ENCODE measurements at places on chromosomes 1 and 21.

GRCh38 chr1:226034482-226034881 is 28.0 kb upstream of the H3-3A start:
- DNase-seq = no peak

DNA sequence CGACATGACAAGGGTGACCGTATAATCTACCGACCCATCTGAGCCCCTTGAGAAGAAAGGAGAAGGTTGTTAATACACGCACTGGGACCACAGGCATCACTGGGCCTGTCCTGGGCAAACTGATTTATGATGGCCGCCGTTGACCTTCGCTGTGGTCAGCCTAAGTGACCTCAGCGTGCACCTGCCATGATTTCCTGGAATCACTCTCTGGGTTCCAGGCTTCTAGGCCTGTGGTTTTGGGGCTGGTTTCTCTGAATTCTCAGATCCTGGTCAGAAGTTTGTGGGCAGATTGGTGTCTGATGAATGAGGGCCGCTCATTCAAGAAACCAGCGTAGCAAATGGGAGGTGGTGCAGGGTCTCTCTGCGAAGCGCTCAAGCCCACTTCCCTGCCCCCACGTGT is 64.0 kb downstream of the SIK1 start:
- peak; percentile 56 for DNase-seq

- DNase-seq = no peak
These were observed 95.4 kb upstream of the ERRFI1 start for GRCh38 chr1:8121261-8122159.

DNA sequence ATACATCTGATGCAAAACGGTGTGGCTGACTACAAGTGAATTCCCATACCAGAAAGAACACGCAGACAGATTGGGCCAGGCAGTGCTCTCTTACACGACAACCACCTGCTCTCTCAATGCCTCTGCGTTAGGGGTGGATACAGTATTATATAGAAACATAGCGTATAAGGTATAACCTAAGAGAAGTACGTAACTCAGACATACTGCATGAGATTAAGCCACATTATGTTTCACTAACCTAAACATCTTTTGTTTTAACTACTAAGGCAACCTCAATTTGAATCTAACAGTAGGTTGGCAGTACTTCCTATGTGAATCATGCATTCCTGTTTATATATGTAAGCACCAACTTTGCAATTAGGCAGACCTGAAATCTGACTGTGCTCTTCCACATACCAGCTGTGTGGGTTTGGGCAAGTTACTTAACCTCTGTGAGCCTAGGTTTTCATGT is 58.1 kb upstream of the COA6 start:
- DNase-seq = no peak

DNA sequence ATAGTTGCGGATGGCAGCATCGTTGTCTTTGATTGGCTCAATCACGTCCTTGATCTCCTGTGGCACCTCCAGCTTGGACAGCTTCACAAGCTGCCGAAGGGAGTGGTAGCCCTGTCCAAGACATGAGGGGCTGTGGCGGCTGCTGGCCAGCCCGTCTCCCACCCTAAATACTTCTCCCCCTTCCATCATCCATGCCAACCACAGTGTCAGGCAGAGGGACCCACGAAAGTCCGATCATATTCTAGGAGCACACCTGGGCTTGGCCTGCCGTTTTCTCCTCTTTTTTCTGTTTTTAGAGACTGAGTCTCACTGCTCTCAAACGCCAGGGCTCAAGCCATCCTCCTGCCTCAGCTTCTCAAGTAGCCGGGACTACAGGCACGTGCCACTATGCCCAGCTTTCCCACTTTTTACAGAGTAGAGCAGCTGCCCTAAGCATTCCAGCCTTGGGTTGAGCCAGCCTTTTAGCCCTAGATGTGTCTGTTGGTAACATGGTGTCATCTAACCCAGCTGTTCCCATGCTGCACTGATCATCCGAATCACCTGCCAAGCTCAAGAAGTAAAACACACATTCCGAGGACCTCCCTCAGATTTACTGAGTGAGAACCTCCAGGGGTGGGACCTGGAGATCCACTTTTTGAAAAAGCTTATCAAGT is 10.4 kb downstream of the MTHFR start:
- no peak for DNase-seq

DNA sequence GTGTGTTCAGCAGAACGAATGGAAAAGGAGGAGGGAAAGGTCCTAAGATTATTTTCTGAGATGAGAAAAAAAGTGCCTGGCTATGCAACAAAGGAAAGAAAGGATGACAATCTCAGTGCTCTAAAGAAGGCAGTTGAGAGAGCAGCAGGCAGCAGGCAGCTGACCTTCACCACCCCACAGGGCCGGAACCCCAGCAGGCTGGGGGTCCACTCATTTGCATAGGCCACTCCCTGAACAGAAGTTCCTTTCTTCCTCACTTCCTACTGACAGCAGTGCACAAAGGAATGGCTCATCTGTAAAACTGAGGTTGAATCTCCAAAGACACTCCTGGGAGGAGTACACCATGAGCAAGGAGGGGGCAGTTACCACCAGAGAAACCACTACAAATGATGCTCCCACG is 41.4 kb upstream of the TNR start:
- DNase-seq = no peak

DNA sequence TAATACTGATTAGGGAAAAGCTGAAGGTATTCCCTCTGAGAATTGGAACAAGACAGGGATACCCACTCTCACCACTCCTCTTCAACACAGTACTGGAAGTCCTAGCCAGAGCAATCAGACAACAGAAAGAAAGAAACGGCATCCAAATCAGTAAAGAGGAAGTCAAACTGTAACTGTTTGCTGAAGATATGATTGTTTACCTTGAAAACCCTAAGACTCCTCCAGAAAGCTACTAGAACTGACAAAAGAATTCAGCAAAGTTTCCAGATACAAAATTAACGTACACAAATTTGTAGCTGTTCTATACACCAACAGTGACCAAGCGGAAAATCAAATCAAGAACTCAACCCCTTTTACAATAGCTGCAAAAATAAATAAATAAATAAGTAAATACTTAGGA is 78.6 kb downstream of the EXTL2 start:
- no peak for DNase-seq

- DNase-seq = peak; percentile 77
These were observed 771 bp upstream of the RAD54L start for GRCh38 chr1:46246548-46247435.

- peak; percentile 45 for DNase-seq
These were observed 27.8 kb upstream of the SUMO3 start for GRCh38 chr21:44845418-44846223.

DNA sequence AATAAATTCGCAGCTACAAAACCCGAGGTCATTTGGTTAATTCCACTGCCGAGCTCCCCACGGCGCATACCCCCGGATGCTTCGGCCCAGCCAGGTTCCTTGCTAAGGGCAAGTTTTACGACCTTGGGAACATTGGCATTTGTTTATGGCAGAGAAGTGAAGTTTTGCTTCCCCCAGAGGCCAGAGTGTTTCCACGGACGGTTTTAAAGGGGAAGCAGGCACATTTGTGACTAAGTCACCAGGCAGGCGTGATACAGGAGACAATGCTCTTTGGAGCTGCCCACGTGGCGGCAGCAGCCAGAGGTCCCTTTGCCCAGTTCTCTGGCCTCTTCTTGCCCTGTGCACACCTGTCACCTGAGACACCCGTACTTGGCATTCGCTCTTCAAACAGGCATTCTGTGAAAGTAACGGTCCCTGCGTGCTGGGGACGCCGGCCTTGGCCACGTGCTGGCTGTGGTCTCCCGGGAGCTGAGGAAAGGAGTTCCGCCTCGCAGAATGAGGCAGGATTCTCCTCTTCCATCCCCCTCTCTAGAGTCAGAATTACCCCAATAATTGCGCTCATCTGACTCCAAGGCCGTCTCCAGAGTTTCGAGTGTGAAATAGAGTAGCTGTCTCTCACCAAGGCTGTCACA is 138.3 kb downstream of the PRDM16 start:
- no peak for DNase-seq

GRCh38 chr1:206114692-206115640 is 2.2 kb downstream of the AVPR1B start:
- no peak for DNase-seq

- DNase-seq = no peak
These were observed 29.4 kb upstream of the KCNJ15 start for GRCh38 chr21:38227401-38227800.

GRCh38 chr1:156114919-156115513 is 505 bp downstream of the LMNA start:
- no peak for DNase-seq

DNA sequence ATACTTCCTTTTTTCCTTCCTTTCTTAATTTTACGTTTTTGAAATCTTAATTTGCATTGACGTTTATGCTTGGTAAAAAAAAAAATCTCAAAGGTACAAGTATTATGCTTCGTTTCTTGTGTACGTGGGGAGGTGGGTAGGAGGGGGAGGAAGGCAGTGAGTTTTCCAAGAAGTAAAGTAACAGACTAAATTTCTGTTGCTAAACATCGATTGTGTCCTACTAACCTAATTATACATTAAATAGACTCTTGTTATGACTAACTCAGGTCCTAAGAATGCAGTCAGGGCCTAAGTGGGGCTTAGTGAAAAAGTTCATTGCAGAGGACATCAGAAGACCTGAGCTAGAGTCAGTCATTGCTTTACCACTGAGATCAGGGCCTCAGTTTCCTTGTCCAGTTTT is 17.5 kb downstream of the NEK7 start:
- no peak for DNase-seq

DNA sequence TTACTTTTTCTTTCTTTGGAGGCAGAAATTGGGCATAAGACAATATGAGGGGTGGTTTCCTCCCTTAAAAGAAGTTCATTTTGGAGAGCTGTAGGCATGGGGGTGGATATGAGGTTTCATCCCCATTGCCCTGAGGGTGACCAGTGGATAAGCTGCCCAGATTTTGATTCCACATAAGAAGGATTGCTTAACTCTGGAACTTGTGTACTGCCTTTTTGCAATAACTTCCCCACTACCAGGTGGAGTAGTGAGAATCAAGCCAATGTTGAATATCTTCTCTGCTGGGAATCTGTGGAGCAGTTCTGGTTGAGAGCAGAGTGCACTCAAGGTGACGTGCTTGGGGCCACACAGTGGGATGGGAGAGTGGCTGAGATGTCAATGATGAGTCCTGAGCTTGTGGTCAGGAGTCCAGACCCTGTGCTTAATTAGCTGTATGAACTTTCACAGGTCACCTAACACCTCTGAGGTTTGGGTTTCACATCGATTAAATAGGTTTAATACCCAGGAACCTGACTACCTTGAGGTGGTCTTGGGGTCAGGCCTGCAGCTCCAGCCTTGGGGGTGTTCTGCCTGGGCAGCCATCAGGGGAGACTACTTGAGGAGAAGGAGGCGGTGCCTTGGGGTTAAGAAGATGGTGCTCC is 152.9 kb downstream of the FCRL5 start:
- no peak for DNase-seq

DNA sequence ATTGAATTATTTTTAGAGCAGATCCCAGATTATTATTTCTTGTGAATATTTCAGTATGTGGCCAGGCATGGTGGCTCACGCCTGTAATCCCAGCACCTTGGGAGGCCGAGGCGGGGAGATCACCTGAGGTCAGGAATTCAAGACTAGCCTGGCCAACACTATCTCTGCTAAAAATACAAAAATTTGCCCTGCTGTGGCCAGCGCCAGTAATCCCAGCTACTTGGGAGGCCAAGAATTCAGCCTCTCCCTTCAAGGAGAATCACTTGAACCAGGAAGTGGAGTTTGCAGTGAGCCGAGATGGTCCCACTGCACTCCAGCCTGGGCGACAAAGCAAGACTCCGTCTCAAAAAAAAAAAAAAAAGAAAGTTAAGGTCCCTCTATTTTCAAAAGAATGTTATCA is 4.3 kb downstream of the OSBPL9 start:
- no peak for DNase-seq

DNA sequence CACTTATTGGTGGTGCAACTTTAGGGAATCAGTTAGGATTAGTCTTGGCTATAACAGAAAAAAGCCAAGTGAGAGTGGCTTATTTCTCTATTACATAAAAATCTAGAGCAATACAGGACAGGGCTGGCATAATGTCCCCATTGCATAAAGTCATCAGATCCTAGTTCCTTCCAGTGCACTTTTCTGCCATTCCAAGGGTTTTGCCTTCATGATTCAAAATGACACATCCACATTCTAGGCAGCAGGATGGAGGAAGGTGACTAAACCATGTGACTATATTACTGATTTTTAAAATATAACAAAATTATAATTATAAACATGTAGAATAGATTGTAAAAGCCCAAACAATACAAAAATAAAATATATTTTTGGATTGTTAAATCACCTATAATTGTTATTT is 18.8 kb downstream of the JUN start:
- DNase-seq = no peak

GRCh38 chr1:113935970-113936369 is 6.8 kb downstream of the HIPK1 start:
- DNase-seq = no peak

- no peak for DNase-seq
These were observed 144.0 kb downstream of the KIF26B start for GRCh38 chr1:245298781-245299180.

GRCh38 chr1:175268720-175269119 is 76.1 kb upstream of the KIAA0040 start:
- no peak for DNase-seq

GRCh38 chr1:175758601-175759000 is 15.2 kb upstream of the TNR start:
- no peak for DNase-seq

GRCh38 chr21:22343721-22344120 is 1345.5 kb downstream of the NCAM2 start:
- DNase-seq = no peak

DNA sequence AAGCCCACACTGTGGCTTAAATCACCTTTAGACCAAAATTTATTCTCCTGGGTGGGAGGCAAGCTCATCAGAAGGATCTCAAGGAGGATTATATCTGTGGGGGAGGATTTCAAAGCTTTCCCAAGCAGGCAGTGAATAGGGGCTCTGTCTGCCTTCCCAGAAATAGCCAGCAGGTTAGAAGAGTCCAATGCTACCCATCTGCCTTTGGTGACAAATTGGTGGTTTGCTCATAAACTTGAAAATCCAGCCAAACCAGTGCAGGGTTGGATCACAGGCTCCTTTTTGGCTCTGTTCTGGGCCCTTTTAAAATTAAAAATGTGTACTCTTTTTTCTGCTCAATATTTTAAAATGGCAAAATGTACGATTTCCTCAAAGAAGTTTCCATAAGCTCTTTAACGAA is 118.9 kb upstream of the ZC3H11B start:
- no peak for DNase-seq

- DNase-seq = no peak
These were observed 31.6 kb downstream of the CD1D start for GRCh38 chr1:158212320-158212719.

- DNase-seq = no peak
These were observed 182.9 kb upstream of the KCND3 start for GRCh38 chr1:112172294-112172882.

- DNase-seq = no peak
These were observed 17.0 kb upstream of the ALDH4A1 start for GRCh38 chr1:18919197-18919905.

DNA sequence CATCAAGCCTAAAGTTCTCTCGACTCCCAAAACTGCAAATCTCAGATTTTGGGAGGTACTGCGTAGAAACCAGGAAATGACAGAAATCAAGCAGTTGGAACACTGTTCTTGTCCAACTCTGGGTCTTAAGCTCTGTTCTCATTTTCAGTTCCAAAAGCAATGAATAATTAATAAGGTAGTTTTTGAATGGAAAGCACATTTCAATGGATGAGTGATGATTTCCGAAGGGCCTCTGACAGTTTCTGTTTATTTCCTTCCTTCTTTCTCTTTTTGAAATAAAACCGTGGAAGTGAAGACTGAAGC is 20.9 kb upstream of the TARBP1 start:
- DNase-seq = no peak

- no peak for DNase-seq
These were observed 55.2 kb upstream of the IPO9 start for GRCh38 chr1:201773764-201774163.

- no peak for DNase-seq
These were observed 27.5 kb downstream of the INTS7 start for GRCh38 chr1:212007886-212008285.

- DNase-seq = no peak
These were observed 51.0 kb upstream of the IKBKE start for GRCh38 chr1:206419250-206419649.

All from T-helper 2 cell (primary cell).